ENCODE measurements at places on chromosomes 11 and 22.
A peak's percentile ranks its signal among the peaks of the same experiment; 100 is the strongest.

GRCh38 chr22:29193021-29193420 lies 12.7 kb upstream of the EMID1 start:
- no peak for DNase-seq

- DNase-seq = no peak
Observed at GRCh38 chr11:460331-461199, 10.5 kb downstream of the PTDSS2 start.

- DNase-seq = no peak
Observed at GRCh38 chr11:116857936-116858335, 20.5 kb upstream of the APOA1 start.

GRCh38 chr11:120212926-120213325 lies 2.1 kb downstream of the OAF start:
- DNase-seq = no peak

- no peak for DNase-seq
Observed at GRCh38 chr22:29342577-29343312, 27.2 kb upstream of the RASL10A start.

GRCh38 chr11:2580061-2580421 lies 119.8 kb downstream of the KCNQ1OT1 start:
- no peak for DNase-seq

DNA sequence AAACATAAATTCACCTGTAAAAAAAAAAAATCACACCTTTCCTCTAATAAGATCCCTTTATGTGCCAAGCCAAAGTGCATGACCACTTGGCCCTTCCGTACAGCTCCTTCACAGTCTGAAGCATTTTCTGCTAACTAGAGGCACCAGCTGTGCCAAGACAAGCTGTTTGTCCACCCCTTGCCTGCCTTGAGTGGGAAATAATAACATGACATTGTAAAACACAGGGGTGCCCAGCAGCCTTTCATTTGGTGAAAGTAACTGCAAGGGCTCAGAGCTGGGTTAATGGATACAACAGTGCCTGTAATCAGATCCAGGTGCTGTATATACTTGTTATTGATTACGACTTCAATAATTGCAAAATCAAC lies 59.2 kb downstream of the DDIAS start:
- DNase-seq = no peak

- no peak for DNase-seq
Observed at GRCh38 chr11:533586-534395, 1.6 kb downstream of the HRAS start.

GRCh38 chr22:28034145-28034759 lies 115.2 kb upstream of the PITPNB start:
- no peak for DNase-seq

GRCh38 chr11:17649696-17650095 lies 69.7 kb upstream of the MYOD1 start:
- no peak for DNase-seq

GRCh38 chr11:112477581-112478317 lies 217.1 kb upstream of the PLET1 start:
- DNase-seq = no peak

- peak; percentile 15 for DNase-seq
Observed at GRCh38 chr11:73218106-73218829, at the start of gene P2RY2. Gene P2RY2, plus strand, starts transcription at chr11:73218281. Its CDS starts 15,879 bp downstream, at chr11:73234160.

- DNase-seq = no peak
Observed at GRCh38 chr22:36822581-36822980, 5.7 kb upstream of the PVALB start.

GRCh38 chr11:94675813-94676212 lies 92.3 kb upstream of the AMOTL1 start:
- no peak for DNase-seq

DNA sequence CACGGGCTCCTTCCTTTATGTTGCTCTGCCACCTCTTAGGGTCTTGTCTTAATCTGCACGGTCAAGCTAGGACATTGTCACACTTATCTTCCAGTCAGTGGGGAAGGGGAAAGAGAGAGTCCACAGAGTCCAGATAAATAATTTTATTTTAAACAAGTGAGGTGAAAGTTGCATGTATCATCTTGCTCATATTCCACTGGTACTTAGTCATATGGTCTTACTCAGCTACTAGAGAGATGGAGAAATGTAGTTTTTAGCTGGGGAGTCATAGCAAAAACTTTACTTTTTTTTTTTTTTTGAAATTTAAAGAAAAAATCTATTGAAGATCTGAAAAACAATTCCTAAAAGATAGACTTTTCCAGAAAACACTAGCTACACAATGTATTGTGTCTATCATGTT lies 29.0 kb downstream of the PDE3B start:
- no peak for DNase-seq

DNA sequence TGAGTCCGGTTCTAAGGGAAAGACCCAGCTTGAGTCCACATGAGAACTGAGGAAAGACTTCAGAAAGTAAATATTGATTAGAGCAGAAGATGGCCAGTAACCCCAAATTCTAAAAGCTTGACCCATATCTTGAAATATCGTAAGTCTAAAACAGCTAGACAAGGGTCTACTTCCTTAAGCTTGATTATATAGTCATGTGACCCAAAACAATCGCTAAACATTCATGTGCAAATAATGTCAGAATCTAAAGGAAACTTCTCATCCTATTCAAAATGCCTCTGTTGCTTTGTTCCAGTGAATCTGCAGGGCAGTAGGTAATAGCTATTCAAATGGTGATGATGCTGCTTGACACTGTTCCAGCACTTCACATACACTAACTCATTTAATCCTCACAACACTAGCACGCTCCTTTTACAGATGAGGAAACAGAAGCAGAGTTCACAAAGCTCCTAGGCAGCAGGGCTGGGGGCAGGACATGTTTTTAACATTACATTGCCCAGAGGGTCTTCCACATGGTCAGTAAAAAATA lies 52.6 kb downstream of the TCF20 start:
- DNase-seq = no peak

GRCh38 chr11:47132490-47132889 lies 44.2 kb downstream of the ARFGAP2 start:
- no peak for DNase-seq

- no peak for DNase-seq
Observed at GRCh38 chr11:98549571-98549970, 471.2 kb upstream of the CNTN5 start.

DNA sequence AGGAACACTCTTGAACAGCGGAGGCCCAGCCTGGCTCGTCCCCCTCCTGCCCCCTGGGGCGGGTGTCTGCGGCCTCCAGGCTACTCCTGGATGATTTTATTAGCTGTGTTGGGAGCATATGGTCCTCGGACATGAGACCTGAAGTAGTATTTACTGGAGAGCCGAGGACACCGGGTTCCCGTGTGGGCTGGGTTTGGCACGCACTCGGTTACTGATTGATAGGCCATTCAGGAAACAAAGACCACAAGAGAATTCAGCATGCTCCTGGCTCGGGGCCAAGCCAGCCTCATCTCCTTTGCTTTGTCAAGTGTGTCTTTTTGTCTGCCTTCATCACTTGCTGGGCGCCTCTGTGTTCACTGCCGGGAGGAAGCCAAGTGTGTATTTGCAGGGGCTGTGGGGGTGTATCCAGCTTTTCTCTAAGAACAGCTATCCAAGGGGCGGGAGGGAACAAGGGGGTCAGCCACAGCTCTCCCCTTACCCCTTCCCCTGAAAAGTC lies 9.7 kb downstream of the FXYD2 start:
- DNase-seq = no peak

DNA sequence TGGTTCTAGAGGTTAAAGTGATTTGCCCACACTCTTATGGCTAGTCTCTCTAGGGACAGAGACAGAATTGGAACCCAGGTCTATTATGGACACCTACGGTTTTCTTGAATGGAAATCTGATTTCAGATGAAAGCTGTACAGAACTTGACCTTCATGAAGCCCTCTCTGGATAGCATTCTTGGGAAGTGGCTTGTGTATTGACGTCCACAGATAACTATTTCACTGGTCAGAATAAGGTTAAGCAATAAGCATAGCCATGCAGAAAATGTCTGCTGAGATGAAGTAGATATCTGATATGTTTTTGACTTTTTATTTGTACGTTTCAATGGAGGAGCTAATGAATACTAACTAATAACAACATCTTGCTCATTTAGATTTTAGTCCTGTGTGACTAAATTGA lies 1.1 kb downstream of the TLCD5 start:
- no peak for DNase-seq

GRCh38 chr11:99960536-99960935 lies 726.6 kb upstream of the ARHGAP42 start:
- DNase-seq = no peak

GRCh38 chr11:2277933-2278523 lies 7.6 kb upstream of the ASCL2 start:
- peak; percentile 47 for DNase-seq

GRCh38 chr11:40134820-40135570 lies 1324.5 kb downstream of the LRRC4C start:
- DNase-seq = no peak

DNA sequence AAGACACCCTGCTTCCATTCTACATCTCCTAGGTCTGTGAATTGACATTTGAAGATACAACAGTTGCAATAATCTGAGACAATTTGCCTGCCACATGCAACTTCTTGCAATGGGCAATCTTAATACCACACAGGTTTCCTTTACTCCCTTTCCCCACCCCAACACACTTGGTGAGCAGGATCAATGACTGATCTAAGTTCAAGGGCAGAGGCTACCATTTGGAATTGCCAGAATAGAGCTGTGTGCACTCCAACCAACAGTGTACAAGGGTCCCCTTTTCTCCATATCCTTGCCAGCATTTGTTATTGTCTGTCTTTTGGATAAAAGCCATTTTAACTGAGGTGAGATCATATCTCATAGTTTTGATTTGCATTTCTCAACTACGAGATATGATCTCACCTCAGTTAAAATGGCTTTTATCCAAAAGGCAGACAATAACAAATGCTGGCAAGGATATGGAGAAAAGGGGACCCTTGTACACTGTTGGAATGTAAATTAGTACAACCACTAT lies 2.9 kb upstream of the NNMT start:
- DNase-seq = no peak

DNA sequence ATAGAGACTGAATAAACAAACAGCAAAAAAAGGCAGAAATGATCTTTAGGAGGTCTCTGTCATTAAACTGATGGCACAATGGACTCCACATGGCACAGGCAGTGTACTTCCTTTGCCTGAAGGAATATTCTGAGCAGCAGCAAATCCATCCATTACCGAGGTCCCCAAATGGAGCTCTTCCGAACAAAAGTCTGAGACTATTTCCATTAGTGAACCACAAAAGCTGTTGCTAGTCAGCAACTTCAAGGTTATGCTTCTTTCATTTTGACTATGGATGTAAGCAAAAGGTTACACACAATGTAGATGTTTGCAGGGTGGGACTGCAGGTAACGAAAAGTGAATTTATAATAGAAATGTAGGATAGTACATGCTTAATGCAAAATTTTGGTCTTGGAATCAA lies 14.5 kb downstream of the NARS2 start:
- no peak for DNase-seq

Data from H1 (cell line).